ENCODE measurements at places on chromosomes 1 and 21.

GRCh38 chr1:76830373-76830772 is 36.9 kb upstream of the ST6GALNAC5 start:
- no peak for DNase-seq

DNA sequence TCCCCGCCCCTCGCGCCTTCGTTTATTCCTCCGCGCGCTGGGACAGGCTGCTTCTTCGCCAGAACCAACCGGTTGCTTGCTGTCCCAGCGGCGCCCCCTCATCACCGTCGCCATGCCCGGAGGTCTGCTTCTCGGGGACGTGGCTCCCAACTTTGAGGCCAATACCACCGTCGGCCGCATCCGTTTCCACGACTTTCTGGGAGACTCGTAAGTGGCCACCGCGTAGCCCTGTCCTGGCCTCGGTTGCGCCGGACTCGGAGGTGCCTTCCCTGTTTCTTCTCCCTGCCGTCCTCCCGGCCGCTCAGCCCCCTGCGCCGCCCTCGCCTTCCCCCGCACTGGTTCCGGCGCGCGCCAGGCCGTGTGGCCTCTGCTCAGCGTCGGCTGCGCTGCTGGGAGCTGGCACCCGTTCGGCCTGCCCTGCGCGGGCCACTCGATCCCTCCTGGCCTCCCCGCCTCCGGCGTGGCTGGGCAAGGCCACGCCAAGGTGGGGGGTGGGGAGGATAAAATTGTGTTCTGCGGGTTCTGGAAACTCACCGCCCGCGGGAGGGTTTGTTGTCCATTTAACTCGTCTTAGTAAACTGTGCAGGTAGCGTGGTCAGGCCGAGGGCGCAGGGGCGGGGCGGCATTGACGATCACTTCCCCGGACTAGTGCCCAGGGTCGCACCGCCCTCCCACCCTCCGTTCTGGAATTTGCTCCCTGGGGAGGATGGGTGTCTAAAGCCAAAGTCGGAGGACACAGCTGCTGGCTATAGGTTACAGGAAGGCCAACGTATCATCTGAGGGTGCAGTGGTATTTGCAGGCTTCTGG is at the start of gene PRDX6:
TSS of gene PRDX6 (plus strand) at position 50 of the 808 bp plus-strand sequence. CDS start at position 113, 63 bp downstream.
- no peak for DNase-seq

DNA sequence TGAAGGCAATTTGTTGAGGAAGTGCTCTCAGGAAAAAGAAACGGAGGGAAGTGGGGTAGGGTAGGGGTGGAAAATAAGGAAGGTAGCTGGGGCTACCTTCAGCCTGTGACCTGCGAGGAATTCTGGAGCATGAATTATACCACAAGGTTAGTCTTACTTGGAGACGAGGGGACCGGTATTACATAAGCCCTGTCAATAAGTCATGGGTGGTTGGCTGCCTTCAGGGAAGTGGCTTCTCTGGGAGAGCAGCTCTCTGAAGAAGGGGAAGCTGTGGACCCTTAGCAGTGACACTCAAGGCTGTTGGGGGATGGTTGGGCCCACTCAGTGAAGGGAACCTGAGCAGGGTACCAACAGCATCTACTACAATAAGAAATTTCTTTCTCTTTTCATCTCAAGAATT is 111.3 kb downstream of the TNFSF18 start:
- DNase-seq = no peak

DNA sequence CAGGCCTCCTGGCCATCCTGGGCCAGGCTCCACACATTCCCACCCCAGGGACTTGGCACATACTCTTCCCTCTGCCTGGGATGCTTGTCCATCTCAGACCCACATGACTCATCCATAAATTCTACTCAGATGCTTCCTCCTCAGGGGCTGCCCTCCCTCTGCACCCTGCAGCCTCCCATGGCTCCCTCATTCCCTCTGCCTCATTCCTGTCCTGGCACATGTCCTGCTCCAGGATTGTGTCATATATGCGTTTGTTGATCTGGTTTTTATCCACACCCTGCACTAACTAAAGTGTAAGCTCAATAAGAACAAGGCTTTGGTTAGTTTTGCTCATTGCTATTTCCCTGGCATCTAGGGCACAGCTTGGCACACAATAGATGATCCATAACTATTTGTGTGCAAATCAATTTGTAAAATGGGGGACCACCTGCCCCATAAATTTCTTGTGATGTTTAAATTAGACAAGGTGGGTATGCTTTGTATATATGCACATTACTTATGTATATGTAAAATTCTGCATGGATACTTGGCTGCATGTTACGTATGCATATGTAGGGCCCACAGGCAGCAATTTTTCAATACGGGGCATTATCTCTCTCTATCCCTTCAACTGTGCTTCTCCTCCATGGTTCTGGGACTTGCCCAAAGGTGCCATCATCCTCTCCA is 191.4 kb downstream of the PTPRU start:
- DNase-seq = no peak

DNA sequence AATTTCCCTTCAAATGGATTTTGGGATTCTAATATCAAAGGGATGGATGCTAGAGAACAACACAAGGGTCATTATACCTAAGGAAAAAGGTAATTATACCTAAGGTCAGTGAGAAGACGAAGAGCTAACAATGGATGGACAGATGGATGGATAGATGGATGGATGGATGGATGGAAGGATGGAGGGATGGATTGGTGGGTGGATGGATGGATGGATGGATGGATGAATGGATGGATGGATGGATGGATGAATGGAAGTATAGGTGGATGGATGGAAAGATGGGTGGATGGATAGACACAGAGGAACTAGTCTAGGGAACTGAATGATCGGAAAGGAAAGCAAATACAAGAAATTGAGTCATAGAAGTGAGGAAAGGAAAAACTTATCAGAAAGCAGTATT is 34.0 kb downstream of the SLC35F3 start:
- DNase-seq = no peak

Measured in activated T-cell treated with anti-CD3 and anti-CD28 coated beads, Interleukin-2, amount 50 U/mL, for 48 hours (primary cell).